ENCODE measurements at places on chromosomes 1 and 21. TPM values are rescaled to one million over a fixed set of nuclear protein-coding genes. Genes with fewer than 3 reads are reported as not detected.

GRCh38 chr1:52967666-52968065, 40.6 kb downstream of the SCP2 start:
- DNase-seq, result no peak

GRCh38 chr1:235434001-235434400, 66.8 kb downstream of the TBCE start:
- no peak for DNase-seq

GRCh38 chr1:44694863-44695478, 20.5 kb downstream of the ARMH1 start:
- no peak for DNase-seq

Gene UBE2U
- not detected for total RNA-seq

- no peak for DNase-seq
These were observed 42.5 kb upstream of the DISC1 start for GRCh38 chr1:231584117-231584516.

DNA sequence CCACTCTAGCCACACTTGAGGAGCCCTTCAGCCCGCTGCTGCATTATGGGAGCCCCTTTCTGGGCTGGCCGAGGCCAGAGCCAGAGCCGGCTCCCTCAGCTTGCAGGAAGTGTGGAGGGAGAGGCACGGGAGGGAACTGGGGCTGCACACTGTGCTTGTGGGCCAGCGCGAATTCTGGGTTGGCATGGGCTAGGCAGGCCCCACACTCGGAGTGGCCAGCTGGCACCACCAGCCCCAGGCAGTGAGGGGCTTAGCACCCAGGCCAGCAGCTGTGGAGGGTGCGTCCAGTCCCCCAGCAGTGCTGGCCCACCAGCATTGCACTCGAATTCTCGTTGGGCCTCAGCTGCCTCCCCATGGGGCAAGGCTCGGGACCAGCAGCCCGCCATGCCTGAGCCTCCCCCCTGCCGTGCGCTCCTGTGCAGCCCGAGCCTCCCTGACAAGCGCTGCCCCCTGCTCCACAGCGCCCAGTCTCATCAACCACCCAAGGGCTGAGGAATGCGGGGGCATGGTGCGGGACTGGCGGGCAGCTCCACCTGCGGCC, 785.9 kb upstream of the TPTE start:
- peak; percentile 98 for DNase-seq

DNA sequence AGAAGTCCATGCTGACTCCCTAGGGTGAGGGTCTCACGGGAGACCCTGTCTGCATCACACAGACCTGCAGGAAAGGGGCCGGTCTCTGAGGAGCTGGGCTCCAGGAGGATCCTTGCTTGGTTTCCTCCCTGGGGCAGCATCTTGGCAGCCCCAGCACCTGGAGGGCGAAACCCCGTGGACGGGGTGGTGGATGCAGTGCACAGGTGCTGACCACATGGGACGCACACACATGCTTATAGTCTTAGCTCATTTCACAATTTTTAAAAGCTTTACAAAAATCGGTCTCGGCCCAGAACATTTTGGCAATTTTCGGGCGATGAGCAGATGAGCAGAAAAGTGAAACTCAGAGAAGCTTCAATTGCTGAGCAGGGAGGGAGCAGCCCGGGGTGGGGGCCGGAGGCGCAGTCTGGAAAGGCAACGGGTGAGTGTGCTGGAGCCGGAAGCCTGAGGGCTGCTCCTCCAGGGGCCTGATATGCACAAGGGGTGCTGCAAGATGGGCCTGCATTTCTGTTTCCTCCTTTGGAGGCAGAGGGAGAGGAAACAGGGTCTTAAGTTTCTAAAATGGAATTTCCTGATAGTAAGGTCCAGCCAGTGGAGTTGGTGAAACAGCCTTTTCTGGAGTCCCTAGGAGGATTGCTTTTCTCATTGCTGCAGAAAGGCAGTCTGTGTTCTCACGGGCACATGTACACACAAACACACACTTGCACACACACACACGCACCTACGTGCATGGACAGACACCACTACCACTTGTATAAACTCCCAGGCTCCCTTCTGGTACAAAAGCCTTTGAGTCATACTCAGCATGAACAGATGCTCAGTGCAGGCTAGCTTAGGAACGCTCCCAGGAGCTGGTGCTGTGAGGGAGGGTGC, 60.6 kb downstream of the SCCPDH start:
- DNase-seq, result peak; percentile 68

DNA sequence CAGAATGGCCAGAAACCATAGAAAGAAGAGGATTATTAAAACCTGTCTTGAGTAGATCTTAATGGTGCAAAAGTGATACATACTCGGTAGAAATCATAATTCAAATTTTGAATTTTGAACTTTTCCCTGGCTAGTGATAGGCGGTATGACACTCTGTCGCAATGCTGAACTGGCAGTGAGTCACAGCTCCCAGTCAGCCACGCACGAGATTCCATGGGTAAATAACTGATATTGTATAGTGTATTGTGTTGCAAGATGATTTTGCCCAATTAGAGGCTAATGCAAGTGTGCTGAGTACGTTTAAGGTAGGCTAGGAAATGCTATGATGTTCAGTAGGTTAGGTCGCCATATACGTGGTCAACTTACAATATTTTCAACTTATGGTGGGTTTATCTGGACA, 207.0 kb downstream of the SIPA1L2 start:
- DNase-seq, result no peak

DNA sequence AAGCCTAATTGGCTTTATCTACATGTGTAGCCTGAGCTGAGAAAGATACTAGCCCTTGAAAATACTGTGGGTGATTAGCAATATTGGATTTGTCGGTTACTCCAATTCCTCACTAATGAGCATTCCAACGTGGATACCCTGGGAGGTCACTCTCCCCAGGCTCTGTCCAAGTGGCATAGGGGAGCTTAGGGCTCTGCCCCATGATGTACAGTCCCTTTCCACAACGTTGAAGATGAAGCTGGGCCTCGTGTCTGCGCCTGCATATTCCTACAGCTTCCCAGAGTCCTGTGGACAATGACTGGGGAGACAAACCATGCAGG, 2.6 kb downstream of the RCC1 start:
- no peak for DNase-seq

Gene GBP4
- total RNA-seq, result not detected

DNA sequence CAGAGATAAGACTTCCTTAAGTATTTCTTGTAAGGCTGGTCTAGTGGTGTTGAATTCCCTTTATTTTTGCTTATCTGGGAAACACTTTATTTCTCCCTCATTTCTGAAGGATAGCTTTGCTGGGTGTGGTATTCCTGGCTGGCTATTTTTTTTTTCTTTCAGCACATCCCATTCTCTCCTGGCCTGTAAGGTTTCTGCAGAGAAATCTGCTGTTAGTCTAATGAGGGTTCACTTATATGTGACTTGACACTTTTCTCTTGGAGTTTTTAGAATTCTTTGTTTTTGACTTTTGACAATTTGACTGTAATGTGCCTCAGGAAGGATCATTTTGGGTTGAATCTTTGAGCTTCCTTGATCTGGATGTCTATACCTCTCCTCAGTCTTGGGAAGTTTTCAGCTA, 61.5 kb downstream of the DIPK1A start:
- no peak for DNase-seq

- no peak for DNase-seq
These were observed 189.8 kb upstream of the PLXNA2 start for GRCh38 chr1:208433971-208434370.

DNA sequence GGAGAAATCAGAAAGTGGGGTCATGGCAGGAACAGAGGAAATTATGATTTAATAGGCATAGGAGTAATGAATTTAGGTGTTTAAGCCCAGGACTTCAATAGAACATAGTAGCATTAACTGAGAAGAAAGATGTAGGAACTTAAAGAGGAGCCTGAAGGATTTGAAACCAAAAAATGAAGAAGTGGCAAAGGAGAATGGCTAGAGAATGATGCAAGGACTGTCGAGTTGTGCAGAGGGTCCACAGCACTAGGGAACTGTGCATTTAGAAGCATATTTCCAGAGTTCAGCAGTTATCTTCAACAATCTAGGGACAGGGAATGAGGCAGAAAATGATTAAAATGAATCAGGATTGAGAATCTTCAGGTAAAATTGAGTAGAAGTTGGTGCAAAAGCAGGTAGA, 328.1 kb upstream of the LYPLAL1 start:
- no peak for DNase-seq

Gene IGSF3
- total RNA-seq, result 32.0 TPM

DNA sequence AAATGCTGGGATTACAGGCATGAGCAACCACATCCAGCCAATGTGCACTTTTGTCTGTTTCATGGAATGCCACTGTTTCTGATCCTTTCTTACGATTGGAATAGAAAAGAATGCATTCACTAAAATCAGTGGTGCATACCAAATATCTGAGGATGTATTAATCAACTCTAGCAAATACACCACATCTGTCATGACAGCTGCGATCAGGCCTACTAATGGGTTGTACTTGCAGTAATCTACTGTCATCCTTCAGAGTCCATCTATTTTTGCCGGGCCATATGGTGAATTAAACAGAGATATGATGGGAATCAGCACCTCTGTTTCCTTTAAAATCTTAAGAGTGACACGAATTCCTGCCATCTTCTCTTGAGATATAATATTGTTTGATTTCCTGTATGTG, 8.5 kb upstream of the USP1 start:
- DNase-seq, result no peak

- DNase-seq, result no peak
These were observed 15.8 kb downstream of the TMCC2 start for GRCh38 chr1:205243350-205244191.

Gene HSF2BP
- total RNA-seq, result 3.5 TPM

GRCh38 chr21:26847921-26848320, 2.7 kb upstream of the ADAMTS1 start:
- DNase-seq, result no peak

GRCh38 chr1:221850470-221851187, 108.7 kb upstream of the DUSP10 start:
- no peak for DNase-seq

Gene RSPH1
- not detected for total RNA-seq

Gene BTBD8
- 2.3 TPM for total RNA-seq

Gene SLC35A3
- 18.3 TPM for total RNA-seq

GRCh38 chr1:184186167-184186566, 134.6 kb downstream of the TSEN15 start:
- DNase-seq, result no peak

Gene DHRS3
- 31.9 TPM for total RNA-seq

DNA sequence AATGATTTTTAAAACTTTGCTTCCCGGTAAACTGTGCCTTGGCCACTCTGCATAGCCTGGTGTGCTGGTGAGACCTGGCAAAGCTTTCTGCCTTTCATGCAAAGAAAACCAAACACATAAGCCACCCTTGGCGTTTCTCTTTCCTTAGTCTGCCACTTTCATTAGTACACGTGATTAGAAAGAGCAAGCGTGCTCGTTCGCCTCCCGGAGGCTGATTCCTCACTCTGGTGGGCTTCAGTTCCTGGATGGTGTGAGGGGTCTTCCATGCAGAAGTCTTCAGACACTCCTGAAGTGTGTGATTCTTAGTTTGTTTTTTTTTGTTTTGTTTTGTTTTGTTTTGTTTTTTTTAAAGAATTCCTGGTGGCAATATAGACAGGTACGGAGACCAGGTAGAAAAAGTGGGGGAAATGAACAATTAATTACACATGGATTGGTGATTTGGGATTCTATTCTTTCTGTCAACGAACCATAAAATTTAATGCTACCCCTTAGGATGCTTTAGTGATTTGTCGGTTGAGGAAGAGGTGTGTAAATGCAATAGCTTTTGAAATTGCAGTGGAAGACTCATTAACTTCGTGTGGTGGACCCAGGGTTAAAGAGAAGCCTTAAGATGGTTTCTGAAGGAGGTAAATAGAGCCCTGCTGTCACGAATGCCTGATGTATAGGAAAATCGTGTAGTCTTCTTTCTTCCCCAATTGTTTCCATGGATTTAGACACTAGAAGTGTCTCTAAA, 2.1 kb downstream of the GALNT2 start:
- DNase-seq, result no peak

DNA sequence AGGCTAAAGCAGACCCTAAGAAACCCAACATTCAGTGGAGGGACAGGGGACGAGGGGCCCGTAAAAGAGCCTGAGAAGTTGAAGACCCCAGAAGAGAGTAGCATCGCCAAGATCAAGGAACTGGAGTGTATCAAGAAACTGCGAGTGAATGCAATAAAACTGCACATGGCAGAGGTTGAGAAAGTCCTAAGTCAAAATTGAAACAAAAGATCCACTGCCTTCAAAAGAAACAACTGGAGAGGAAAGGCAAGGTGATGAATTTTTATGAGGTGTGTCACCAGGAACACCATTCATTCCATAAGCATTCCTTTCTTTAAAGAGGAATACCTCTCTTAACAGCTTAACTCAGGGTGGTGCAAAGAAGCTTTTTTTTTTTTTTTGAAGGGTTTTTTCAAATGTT, 38.3 kb upstream of the ADORA3 start:
- DNase-seq, result no peak

GRCh38 chr1:205879974-205880373, 30.0 kb upstream of the PM20D1 start:
- no peak for DNase-seq

- DNase-seq, result no peak
These were observed 8.3 kb upstream of the KCNE1 start for GRCh38 chr21:34520281-34520680.

Gene OR2M3
- total RNA-seq, result not detected

DNA sequence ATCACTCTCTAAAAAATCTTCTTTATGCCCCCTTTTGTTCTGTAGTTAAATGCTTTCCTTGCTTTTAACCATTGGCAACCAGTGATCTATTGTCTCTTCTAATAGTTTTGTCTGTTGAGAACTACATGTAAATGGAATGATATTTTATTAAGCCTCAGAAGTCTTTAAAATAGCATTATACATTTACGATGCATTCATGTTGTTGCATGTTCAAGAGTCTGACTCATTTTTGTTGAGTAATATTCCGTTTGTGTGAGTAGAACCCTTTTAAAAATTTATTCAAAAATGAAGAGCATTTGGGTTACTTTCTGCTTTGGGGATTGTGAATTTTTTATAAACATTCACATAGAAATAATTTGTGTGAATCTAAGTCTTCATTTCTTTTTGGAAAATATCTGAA, 1352.9 kb downstream of the NCAM2 start:
- no peak for DNase-seq

Gene HJV
- not detected for total RNA-seq

DNA sequence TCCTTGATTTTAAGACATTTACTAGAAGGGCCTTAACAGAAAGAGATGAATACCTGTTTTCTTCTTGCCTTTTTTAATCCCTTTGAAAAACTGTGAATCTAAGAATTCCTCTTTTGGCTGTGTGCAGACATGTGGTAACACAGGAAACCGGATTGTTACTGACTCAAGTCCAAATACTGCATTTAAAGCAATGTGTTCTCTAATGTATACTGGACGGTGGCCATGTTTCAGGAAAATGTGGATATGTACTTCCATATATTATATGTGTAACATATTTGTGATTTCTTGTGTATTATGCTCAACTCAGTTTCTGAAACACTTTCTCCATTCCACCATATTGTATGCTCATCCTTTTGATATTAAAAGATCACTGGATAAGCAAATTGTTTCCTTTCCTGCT, 185.1 kb downstream of the LRRC7 start:
- no peak for DNase-seq

Gene ADGRB2
- total RNA-seq, result 11.9 TPM

Measured in chondrocyte (in vitro differentiated cells).